ENCODE measurements at places on chromosomes 2 and 18.

DNA sequence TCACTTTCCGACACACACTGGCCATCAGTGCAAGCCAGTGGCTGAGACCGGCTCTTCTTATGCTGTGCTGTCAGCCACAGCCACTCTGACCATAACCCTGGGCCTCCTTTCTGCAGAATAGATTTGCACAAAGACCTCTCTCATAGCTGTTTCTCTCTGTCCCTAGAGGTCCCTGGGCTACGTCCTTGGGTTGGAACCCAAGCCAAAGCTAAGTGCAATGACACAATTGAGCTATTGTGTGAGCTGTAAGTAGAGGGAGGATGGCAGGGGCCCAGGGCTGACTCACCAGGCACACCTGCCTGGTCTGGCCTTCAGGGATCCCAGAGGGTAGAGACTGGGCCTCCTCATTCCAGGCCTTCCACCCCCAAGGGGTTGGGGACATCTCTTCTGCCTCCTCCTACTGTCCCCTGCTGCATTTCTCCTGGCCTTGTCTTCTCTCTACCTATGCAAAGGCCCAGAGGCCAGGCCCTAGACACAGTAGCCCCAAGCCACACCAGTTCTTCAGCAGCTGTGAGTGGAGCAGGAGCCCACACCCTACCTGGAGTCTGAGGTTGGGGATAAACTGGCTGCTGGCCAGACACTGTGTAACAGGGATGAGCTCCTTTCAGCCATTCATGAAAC, 174.6 kb downstream of the NCK2 start:
- no peak for DNase-seq

- peak; percentile 23 for DNase-seq
Observed at GRCh38 chr2:85327160-85327821, 498 bp downstream of the TGOLN2 start.

DNA sequence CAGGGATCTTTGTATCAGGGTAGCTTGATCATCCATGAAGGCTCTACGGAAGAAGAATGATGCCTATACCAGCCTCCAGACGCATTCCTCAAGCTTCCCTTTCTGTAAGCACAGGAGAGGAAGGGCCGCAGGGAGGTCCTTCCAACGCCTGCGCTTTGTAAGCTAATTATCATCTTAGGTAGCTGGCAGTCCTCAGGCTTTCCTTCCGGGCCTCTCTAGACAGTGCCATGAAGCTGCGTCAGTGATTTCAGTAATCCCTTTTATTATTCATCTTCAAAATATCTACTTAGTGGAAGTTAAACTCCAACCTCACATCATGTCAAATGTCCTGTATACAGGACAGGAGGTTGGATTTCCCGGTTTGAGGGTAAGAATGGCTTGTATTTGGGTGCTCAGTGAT, 92.3 kb downstream of the ETAA1 start:
- no peak for DNase-seq

DNA sequence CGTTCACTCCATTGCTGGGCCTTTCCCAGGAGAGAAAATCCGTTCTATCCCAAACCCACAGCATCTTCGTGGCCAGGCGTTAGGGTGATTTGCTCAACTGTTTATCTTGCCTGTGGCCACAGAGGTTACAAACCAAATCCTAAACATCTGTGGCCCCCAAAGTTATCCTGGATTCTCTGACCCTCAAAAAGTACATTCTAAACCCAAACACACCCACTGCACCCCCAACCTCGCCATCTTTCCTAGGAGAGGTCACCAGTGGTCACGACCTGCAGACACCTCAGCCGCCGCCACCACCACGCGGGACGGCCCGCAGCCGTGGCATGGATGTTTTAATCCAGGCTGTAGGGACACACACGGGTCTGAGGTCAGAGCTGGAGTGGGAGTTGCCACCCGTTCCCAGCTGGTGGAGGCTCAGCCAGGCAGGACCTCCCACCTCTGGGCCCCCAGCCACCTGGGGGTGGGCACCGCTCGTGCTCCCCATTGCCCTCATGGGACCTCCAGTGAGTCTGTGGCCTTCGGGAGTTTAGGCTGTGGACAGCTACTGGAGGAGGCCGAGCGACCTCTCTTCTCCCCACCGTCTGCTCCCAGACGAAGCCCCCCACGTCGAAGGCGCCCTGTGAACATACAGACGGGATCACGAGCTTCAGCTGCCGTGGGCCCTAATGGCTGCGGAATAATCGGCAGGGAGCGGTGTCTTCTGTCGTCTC, 72.0 kb downstream of the KCNG2 start:
- DNase-seq: no peak

DNA sequence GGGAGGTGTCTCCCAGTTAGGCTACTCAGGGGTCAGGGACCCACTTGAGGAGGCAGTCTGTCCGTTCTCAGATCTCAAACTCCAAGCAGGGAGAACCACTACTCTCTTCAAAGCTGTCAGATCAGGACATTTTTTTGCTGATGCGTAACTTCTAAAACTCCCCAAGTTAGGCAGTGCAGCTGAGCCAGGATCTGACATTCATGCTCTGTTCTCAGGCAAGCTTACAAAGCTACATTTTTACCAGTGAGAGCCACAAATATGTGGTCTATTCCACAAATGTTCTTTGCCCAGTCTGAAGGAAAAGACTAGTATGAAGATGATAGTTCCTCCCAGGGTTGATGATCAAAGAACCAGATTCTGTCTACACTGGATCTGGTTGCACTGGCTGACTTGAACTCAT, 184.1 kb downstream of the MTCL1 start:
- DNase-seq: peak; percentile 50

DNA sequence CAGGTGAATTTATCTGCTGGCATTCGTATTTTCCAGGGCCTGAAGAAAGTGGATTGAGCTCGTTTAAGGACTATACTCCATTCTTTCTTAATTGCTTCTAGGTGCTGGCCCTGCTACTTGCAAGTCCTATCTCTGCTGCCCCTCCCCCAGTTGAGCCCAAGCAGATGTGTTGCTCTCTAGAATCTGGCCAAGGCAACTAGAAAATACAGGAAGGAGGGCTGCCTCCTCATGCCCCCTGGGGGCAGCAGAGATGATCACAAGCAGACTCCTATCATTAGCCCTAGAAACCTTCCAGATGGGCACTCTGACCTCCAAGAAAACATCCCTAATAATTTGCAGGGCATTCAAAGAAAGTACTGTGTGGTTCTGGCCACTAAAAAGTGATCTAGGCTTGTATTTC, 72.5 kb upstream of the CYP26B1 start:
- no peak for DNase-seq

DNA sequence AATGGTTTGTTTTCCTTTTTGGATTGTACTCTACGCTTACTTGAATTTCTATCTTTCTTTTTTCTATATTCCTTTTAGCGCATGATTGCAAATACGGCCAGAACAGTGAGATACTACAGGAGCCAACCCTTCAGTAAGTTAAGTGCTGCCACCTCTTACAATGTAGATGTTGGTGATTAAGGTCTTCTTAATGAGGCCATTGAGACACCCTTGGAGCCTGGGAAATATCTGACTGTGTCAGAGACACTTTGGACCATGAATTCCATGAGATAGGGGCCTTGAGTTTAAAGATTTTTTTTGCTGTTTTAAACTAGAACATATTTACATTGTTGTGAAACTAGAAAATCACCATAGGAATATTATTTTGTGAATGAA, 27.1 kb upstream of the MAP3K20 start:
- no peak for DNase-seq

- no peak for DNase-seq
Observed at GRCh38 chr18:67068608-67069007, 447.9 kb downstream of the DSEL start.

GRCh38 chr18:13112982-13113381, 105.6 kb upstream of the LDLRAD4 start:
- DNase-seq: peak; percentile 34

All from fibroblast of skin of right quadriceps (primary cell).